ENCODE measurements at places on chromosomes 6 and 20. TPM values are rescaled to one million over a fixed set of nuclear protein-coding genes. Genes with fewer than 3 reads are reported as not detected.

- no peak for DNase-seq
Observed at GRCh38 chr20:6515261-6515660, 252.2 kb upstream of the BMP2 start.

- no peak for DNase-seq
Observed at GRCh38 chr6:100664274-100665040, 199.7 kb upstream of the SIM1 start.

- no peak for DNase-seq
Observed at GRCh38 chr20:19465536-19465935, 253.1 kb downstream of the SLC24A3 start.

DNA sequence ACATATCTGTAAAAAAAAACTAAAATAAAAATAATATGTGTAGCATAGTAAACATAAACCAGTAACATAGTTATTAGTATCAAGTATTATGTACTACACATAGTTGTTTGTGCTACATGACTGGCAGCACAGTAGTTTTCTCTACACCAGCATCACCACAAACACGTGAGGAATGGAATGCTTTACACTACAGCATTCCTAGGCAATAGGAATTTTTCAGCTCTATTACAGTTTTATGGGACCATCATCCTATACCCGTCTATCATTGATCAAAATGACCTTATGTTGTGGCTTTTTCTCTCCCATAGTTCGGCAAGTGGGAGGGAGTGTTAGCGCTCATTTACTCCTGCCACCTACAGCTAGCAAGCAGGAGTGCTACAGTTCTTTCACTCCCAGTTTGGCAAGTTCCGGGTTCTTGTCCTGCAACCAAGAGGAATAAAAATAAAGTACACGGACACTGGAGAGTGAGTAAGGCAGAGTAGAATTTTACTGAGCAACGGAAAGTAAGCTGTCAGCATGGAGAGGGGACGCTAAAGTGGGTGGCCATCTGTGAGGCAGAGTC is 196.8 kb upstream of the HSF2 start:
- no peak for DNase-seq

DNA sequence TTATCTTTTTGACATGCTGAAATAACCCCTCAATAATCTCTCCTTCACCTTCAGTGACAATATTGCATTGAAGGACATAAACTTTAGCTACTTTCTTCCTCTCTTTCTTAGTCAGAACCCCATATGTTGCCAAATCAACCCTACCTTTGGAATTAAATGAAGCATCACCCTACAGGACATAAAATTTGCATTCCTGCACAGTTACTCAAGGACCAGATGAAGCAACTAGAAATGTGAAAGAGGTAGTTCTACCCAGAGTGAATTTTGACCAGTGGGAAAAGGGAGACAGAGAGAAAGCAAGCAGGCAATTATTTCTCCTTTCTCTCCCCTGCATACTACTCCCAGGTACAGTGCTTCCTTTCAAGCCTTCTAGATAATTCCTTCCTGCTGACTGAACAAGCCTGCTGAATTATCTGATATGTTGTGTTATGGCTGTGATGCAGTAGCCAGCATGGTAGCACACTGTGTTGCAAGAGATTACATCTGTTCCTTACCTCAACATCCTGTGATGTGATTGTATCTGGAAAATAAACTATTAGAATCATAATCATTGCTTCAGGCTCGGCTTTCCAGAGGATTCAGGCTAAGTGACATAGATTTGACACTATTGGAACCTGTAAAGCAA is 16.6 kb downstream of the TENT5A start:
- no peak for DNase-seq

DNA sequence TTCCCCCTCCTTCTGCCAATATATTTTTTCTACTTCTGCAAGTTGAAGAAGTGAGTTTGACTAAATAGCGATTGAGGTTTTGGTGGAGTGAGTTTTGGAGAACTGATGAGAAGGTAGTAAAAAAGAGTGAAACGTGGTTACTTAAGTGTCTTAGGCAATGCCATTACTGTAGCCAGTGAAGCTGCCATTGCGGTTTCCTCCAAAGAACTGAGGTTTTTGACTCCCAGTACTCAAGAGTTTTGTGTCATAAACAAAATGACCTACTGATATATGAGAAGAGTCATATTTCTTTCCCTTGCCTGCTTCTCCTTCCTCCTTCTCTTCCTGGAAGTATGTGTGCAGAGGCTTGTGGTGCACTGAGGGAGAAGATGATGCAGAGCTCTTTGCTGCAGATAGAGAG is 554.5 kb upstream of the MAP3K7 start:
- DNase-seq = no peak

DNA sequence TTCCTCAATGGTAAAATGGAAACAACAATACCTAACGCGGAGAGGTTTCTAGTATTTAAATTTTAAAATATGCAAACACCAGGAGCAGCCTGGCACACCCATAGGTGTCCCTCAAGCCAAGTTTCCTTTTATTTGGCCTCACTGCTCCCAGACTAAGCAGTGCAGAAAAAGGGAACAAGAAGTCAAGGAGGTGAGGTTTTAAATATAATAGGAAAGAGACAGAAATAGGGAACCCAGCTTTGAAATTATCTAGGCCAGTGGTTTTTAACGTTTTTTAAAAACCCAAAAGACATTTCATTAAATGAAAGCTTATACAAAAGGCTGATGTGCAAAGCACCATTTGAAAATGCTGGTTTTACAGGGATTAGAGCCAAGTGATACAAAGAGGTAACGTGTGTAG is 109.6 kb downstream of the SLC22A3 start:
- DNase-seq = no peak

DNA sequence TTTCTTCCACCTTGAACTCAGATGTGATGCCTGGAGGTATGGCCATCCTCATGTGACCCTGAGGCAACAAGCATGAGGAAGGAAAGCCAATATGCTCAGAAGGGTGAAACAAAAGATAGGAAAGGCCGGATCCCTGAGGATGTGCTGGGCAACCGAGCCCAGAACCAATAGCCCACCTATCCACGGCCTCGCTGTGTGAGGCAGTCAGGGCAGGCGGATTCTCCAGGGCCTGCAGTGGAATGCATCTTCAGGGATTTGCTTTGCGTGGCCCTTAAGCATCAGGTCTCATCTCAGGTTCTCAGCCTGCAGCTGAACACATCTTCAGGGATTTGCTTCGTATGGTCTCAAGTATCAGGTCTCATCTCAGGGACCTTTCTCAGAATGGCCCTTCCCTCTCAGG is 139.8 kb downstream of the ANKRD60 start:
- no peak for DNase-seq

- DNase-seq = no peak
Observed at GRCh38 chr6:80519811-80520594, 413.5 kb downstream of the BCKDHB start.

- DNase-seq = peak; percentile 85
Observed at GRCh38 chr6:166097914-166098522, 69.6 kb downstream of the TBXT start.

GRCh38 chr6:122790028-122790422 is 967 bp downstream of the SMPDL3A start:
- DNase-seq = peak; percentile 64

GRCh38 chr6:2543321-2543720 is 207.4 kb downstream of the MYLK4 start:
- no peak for DNase-seq

GRCh38 chr6:71414486-71414885 is 125.9 kb downstream of the OGFRL1 start:
- no peak for DNase-seq

- no peak for DNase-seq
Observed at GRCh38 chr20:59678288-59678687, 73.9 kb downstream of the PHACTR3 start.

GRCh38 chr6:11632231-11632630 is 94.7 kb downstream of the TMEM170B start:
- DNase-seq = no peak

DNA sequence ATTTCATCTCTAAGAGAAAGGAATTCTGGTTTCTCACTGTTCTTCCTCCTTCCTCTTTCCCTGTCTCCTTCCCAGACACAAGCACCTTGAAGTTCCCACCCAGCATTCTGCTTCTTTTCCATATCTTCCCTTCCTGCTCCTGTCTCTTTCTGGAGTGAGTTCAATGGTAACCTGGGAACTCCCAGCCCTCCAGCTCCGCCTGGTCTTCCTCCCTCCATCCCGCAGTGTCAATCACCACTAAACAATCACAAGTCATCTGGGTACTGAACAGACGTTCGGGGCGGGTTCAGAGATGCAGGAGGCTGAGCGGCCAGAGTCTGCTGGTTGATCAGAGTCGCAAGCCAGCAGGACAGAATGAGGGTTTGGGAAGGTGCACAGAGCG is 7.7 kb downstream of the TTBK1 start:
- DNase-seq = no peak

- DNase-seq = no peak
Observed at GRCh38 chr6:158573542-158573931, 13.6 kb downstream of the TMEM181 start.

DNA sequence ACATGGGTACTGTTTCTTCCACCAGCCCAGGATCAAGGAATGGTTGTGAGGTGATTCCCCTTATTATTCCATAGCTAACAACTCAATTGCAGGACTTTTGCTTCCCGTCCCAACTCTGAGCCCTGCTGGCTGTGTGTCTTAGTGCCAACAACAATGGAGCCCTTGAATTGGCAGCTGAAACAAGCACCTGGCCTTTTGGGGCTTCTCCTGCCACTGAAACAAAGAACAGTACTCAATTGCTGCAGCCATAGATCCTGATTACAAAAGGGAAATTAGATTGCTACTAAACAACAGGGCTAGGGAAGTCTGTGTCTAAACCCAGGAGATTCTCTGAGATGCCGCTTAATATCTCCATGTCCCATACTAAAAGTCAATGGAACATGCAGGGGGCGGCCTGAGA is 61.3 kb upstream of the CARMIL1 start:
- no peak for DNase-seq

- DNase-seq = peak; percentile 81
Observed at GRCh38 chr6:157381631-157382621, 936 bp downstream of the ZDHHC14 start.

DNA sequence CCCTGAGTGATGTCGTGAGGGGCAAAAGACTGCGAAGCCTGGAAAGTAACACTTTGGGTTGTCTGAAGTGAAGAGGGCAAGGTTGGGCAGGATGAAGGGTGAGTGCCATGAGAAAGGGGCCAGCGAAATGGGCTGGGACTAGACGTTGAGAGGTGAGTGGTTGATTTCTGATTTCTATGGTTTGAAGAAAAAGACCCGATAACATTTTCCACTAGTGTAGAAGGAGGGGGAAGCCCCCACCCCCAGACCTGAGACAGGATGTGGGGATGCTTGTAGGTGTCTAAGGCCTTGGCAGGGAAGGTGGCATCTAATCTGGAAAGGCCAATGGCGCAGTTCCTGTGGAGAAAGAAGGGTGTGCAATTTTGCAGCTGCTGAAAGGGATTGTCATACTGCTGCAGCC is 25.3 kb upstream of the KIF3B start:
- no peak for DNase-seq

- DNase-seq = no peak
Observed at GRCh38 chr6:137191670-137192069, 18.2 kb upstream of the IL22RA2 start.

- no peak for DNase-seq
Observed at GRCh38 chr6:854406-855118, 161.6 kb upstream of the EXOC2 start.

DNA sequence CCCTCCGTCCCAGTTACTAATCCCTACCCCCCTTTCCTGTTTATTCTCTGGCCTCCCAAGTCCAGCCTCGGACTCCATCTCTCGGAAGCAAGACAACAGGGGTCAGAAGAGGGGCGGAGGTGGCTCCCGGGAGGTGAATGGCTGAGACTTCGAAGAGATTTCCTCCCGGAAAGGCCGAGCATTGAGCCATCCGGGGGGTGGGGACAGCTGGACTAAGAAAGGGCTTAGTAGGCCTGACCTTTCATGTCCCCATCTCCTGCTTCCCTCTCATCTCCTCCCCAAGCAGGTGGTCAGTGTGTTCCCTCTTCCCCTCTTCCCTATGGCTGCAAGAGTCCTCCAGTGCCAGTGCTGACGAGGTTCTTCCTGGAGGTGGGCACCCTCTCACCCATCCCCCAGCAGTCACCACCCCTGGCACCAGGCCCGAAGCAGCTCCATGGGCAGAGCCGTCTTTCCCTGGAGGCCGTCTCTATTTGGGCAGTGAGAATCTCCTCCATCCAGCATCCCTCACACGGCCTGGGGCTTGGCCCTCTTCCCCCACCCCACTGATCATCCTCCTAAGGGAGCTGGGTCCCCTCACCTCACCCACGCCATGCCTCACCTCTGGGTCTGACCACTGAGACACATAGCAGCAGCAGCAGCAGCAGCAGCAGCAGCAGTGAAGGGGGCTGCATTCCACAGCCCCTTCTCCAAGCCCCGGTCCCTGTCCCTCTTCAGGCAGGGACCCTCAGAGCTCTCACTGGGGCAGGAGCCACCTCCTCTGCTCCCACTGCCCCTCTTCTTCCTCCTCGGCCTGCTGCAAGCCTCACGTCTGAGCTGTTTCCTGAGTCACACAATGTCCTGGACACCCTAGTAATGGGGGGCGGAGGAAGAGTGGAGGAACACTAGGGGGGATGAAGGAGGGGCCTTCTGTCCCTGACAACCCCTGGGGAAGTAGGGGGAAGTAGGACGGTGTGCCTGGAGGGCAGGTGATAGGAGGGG is at the start of gene NOTCH4:
Gene NOTCH4 (minus strand): TSS at position 810 of the 978 bp plus-strand sequence. CDS start 139 bp downstream, at position 671.
- no peak for DNase-seq

The ANKEF1 gene
- 4.0 TPM for total RNA-seq

The APMAP gene
- total RNA-seq = 73.5 TPM

The HLA-DOB gene
- 0.64 TPM for total RNA-seq

The TNXB gene
- 162 TPM for total RNA-seq

The SALL4 gene
- total RNA-seq = 0.43 TPM

The CRIP3 gene
- 0.90 TPM for total RNA-seq

The WASF1 gene
- 3.6 TPM for total RNA-seq

The MAPK13 gene
- 71.4 TPM for total RNA-seq

The POM121L2 gene
- not detected for total RNA-seq

The C6orf141 gene
- total RNA-seq = 2.1 TPM

The ANGPT4 gene
- total RNA-seq = 0.81 TPM

The SPDEF gene
- total RNA-seq = 1.3 TPM

The MEP1A gene
- not detected for total RNA-seq

The XKR7 gene
- total RNA-seq = 0.09 TPM

The SIRPB1 gene
- 11.6 TPM for total RNA-seq

Data from upper lobe of right lung (tissue), 1 donor.